ENCODE measurements at places on chromosomes 4 and X.

DNA sequence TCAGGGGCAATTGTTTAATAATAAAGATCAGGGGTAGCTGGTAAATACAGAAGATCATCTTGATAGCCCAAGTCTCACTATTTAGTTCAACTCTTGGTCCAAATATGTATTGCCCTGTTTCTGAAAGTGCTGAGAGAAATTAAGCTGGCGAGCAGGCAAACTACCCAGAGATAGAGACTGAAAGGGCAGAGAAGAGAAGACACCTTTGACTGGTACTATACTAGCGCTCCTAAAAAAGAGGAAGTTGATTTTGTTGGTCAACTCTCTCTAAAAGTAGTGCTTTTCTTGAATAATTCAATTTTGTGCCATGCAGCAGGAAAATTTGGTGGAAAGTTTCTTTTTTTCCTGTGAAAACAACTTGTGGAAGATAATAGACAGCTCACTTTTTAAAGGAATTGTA is 64.0 kb downstream of the IGSF1 start:
- no peak overlapping the region for H3K27ac ChIP-seq
- no peak for DNase-seq
- H3K4me1 ChIP-seq, result no peaks in the 10 kb centered on the region
- H3K27me3 ChIP-seq, result no peaks in the 10 kb centered on the region
- no peaks in the 10 kb centered on the region for H3K36me3 ChIP-seq
- H3K4me3 ChIP-seq, result no peak overlapping the region

DNA sequence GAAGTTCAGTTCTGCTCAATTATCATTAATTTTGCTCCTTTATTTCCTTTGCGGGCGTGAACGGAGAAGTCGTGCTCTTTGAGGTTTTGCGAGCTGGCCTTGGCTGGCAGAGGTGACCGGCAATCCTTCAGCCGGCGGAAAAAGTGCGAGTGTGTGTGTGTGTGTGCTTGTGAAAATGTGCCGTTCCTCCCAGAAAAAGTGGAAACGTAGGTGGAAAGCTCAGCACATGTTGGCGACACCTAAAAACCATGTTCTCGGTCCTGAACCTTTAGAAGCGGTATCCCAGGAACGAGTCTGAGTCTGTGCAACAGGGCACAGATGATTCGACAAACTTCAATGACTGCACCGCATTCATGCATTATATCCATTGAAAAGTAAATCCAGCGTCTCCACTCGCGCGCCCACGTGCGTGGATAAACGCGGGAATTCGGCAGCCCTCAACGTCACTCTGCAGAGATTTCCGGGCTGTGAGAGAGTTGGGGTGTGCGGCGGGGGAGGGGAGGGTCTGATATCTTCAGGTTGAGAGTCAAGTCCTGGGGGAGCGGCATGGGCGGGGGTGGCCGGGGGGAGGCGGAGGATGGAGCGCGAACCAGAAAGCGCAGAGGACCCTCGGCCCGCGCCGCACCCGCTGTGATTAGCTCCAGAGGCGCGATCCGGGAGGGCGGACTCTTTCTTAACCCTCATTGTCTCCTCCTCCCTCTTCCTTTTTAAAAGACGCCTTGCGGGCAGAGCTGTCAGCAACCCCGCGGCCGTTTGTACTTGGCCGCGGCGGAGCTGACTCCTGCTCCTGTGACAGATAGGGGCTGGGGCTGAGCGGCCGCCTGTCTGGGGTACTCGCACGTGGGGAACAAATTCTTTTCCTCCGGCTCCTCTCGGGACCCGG is at the start of gene SHISA3:
SHISA3 (plus strand) TSS at position 737 of the 883 bp plus-strand sequence. CDS start 569 bp downstream, outside the sequence.
- H3K27me3 ChIP-seq, result peaks cover 14% of the 10 kb centered on the region
- H3K4me1 ChIP-seq, result peaks cover 17% of the 10 kb centered on the region
- peak within 1 kb of the TSS; percentile 48 for H3K4me3 ChIP-seq
- H3K27ac ChIP-seq, result no peak within 1 kb of the TSS
- DNase-seq, result no peak

- no peak for DNase-seq
- no peaks in the 10 kb centered on the region for H3K36me3 ChIP-seq
- no peaks in the 10 kb centered on the region for H3K27me3 ChIP-seq
- no peak overlapping the region for H3K4me3 ChIP-seq
- no peak overlapping the region for H3K27ac ChIP-seq
- no peaks in the 10 kb centered on the region for H3K4me1 ChIP-seq
Measured at GRCh38 chrX:64437218-64437617, 42.0 kb upstream of the MTMR8 start.

DNA sequence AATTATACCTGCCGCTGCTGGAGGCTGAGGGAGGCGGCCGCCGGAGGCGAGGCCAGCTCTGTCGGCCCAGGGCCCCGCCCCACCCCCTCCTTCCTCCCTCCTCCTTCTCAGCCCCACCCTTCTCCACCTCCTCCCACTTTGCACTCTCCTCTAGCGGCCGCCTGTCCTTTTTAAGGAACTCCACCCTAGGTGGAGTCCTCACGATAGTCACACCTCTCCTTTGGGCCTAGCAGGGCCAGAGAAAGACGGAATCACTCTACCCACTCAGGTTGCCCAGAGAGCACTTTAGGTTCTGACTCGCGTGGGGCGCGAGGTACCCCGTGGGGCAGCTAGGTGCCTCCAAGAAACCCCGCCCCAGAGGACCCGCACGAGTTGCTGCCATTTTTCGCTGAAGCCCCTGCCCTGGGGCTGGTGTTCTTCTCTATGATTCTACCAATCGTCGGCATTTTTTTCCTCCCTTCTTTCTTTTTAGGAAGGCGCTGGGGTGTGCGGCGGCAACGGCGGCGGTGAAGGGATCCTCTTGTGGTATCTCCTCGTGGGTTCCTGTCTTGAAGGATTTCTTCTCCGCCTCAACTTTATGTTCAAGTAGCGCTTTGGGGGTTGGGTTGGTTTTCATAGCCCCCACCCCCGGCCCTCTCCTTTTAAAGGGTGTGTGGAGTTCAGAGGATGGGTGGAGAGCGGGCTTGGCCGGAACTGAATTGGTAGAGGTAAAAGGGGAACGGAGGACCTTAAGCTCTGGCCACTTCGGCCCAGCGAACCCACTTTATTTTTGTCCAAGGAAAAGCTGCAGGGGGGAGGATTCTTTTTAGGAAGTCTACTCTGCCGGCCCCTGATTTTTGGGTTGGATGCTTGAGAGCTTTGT is at the start of gene KLF8:
KLF8 (plus strand) TSS at position 136 of the 862 bp plus-strand sequence. CDS start 979 bp downstream, outside the sequence.
- H3K27me3 ChIP-seq, result no peaks in the 10 kb centered on the region
- no peaks in the 10 kb centered on the region for H3K36me3 ChIP-seq
- H3K4me3 ChIP-seq, result peak within 1 kb of the TSS; percentile 44

DNA sequence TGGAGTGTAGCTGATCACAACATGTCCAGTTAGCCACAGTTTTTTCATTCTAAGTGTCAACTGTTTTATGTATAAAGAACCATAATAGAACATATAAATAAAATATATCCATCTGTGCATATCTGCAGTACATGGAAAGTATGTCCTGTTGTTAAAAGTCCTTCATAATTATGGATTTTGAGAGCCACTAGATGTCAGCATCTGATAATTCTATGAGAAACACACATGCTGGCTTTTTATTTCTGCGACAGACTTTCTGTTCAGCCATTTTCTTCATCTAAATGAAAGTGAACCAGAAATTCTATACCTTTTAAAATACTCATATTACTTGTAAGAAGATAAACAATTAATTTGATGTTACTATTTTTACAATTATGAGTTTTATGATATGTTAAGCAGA is 251.5 kb downstream of the GPM6A start:
- H3K36me3 ChIP-seq, result no peaks in the 10 kb centered on the region
- H3K27ac ChIP-seq, result no peak overlapping the region
- H3K4me1 ChIP-seq, result no peaks in the 10 kb centered on the region

DNA sequence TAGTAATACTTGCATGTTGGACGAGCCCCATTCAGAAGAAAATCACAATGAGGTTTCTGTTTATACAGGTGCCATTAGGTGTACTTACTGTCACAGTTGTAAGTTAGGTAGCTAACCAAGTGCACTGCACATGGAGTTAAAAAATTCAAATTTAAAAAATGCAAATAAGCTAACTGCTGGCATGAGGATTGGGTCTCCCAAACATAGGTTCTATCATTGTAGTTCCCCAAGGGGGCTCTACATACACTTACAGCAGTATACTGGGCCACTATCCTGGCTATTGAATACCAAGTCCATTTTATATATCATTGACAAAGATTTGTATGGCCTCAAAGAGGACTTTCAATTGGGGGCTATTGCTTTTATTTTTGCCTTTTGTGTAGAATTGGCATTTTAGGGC is 153.4 kb downstream of the FMR1NB start:
- H3K27ac ChIP-seq, result no peak overlapping the region
- H3K4me1 ChIP-seq, result no peaks in the 10 kb centered on the region
- H3K27me3 ChIP-seq, result no peaks in the 10 kb centered on the region
- H3K36me3 ChIP-seq, result no peaks in the 10 kb centered on the region
- no peak overlapping the region for H3K4me3 ChIP-seq
- DNase-seq, result no peak

DNA sequence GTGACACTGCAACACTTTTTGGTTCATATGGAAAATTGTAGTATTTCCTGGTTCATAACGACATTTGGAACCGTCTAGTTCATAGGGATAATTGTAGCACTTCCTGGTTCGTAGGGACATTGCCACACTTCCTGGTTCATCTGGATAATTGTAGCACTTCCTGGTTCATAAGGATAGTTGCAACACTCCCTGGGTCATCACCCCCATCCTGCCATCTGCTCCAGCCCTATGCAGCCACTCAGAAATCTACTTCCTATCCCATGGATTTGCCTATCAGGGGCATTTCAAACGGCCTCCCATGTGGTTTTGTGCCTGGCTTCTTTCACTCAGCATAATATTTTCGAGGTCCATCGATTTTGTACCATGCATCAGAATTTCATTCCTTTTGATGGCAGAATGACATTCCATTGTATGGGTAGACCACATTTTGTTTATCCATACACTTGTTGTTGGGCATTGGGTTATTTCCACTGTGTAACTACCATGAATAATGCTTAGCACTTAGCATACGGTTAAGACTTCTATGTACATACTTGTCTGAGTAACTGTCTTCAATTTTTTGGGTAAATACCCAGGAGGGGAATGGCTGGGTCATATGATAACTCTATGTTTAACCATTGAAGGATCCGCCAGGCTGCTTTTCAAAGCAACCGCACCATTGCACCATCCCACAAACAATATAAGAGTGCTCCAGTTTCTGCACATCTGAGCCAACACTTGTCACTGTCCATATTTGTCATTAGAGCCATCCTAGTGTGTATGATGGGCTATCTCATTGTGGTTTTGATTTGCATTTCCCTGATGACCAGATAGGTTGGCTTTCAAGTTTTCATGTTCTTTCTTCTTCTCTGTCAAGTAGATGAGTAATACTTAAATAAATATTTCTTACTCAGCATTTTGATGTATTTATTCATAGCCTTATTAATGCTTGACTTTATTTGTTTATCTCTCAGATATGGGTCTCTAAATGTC is 58.3 kb upstream of the CD99 start:
- no peaks in the 10 kb centered on the region for H3K36me3 ChIP-seq
- H3K27me3 ChIP-seq, result no peaks in the 10 kb centered on the region
- no peaks in the 10 kb centered on the region for H3K4me1 ChIP-seq

DNA sequence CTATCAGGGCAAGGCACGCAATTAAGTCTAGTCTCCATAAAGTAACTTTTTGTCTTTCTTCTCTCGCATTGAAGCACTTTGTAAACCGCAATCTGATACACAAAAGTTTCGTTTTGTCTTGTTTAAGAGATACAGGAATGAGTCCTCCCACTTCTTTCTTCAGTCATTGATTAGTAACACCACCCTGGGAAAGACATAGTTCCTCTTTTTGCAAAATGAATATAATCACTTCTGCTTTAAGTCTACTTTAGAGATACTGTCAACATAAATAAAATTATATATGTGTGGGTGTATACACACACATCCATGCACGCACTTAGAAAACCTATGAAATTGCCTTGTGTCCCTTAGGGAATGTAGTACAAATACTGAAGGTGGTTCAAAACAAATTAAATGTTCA is 11.7 kb downstream of the COQ2 start:
- peaks cover 6% of the 10 kb centered on the region for H3K36me3 ChIP-seq
- H3K27me3 ChIP-seq, result no peaks in the 10 kb centered on the region
- no peak overlapping the region for H3K27ac ChIP-seq
- DNase-seq, result no peak

DNA sequence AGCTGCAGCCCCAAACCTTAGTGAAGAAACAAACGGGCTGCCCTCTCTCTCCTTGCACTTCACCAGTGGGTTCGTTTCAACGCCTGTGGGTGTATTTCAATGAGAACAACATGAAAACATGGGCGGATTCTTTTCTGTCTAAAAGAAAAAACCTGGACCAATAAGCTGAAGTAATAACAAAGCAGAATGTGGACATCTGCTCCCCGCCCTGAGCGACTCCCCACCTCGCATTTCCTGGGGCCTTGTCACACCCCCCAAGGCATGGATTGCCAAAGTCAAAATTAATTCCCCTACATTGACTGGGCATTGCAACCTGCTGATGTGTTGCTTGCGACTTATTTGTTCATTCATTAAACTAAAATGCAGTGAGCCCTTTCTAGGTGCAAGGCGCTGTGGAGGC is 142.9 kb downstream of the BCOR start:
- H3K4me3 ChIP-seq, result no peak overlapping the region
- H3K27ac ChIP-seq, result no peak overlapping the region
- H3K4me1 ChIP-seq, result no peaks in the 10 kb centered on the region
- H3K36me3 ChIP-seq, result no peaks in the 10 kb centered on the region
- no peaks in the 10 kb centered on the region for H3K27me3 ChIP-seq
- no peak for DNase-seq

DNA sequence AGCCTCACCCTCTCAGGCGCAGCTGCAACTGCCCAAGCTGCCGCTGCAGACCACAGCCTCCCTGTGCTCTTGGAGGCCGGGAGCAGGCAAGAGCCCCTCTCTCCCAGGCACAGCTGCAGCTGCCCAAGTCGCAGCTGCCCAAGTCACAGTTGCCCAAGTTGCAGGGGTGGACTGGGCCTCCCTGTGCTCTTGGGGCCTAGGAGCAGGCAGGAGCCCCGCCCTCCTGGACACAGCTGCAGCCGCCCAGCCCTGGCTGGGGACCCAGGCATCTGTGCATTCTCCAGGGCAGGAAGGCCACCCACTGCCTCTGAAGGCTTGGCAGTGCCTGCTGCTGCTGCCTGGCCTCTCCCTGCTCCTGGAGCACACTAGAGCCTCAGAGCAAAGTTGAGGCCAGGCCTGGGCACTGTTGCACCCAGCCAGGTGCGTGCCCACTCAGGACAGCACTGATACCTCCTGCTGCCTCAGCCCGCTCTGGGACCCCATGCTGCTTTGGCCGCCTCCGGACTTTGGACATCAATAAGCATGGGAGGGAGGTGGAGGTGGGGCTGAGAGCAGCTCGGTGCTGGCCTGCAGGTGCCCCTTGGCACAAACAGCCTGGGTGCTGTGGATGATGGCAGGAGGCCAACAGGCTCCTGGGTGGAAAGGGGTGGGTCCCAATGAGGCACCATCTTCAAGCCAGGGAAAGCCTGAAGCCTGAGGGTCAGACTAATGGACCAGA is 247.5 kb downstream of the PDGFC start:
- no peaks in the 10 kb centered on the region for H3K4me1 ChIP-seq
- no peaks in the 10 kb centered on the region for H3K36me3 ChIP-seq
